Stimulated activated CD4-positive, alpha-beta T cell treated with anti-CD3 and anti-CD28 coated beads, Interleukin-1b, Interleukin-23, amount 100 ng/mL, for 1 hour (primary cell): ENCODE measurements at places on chromosomes 5 and 9.

DNA sequence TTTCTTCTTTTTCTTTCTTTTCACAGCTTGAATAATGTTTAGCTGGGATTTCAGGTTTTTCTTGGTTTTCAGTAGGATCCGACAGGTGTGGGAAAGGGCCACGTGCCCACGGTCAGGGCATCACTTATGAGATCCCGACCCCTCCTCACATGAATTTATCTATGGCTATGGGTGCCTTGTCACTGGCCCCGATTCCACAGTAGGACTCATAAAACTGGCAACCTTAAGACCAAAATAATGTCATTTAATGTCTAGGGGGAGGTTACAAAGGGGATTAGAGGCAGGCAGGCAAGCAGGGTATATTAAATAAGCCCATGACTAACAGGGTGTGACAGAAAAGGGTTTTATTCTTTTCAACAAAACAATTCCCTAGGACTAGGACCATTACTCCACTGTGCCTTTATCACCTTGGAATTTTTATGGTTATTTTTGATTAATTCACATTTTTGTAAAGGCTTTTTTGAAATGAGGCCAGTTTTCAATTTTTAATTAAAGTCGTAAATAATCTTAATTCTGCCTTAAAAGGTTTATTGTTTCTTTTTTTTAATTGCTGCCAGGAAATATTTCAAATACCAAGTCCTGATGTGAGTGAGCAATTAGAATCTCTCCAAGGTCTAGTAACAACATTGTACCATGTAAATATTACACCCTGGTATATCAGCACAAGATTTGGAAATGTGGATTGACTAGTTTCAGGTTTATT, 370.4 kb downstream of the GLIS3 start:
- DNase-seq: no peak

DNA sequence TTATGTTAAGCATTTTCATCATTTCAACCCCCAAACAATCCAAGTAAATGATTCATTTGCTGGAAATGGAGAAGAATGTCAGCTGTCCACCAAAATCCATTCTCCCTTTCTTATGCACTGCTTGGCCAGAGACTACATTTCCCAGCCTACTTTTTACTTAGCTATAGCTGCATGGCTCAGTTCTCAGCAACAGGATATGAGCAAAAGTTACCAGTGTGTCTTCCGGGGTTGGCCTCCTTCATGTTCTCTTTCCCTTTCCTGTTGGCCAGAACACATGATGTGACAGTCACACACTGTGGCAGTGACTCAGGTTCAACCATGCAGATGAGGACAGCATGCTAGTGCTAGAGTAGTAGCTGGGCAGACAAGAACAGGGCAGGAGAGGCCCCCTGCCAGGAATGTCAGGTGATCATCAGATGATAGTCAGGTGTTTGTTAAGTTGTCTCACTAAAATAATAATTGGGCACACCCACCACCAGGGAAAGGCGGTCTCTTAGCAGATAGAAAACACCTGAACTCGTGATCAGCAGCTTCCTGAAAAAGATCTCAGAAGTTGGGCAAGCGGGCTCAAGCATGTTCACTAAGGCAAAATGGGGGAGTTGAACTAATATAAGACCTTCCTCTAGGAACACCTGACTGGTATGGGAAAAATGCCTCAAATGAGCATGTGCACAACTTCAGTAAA, 12.2 kb downstream of the GPR150 start:
- no peak for DNase-seq

GRCh38 chr5:58653521-58653920, 70.6 kb downstream of the RAB3C start:
- DNase-seq: no peak

- no peak for DNase-seq
These were observed 21.0 kb upstream of the SUSD3 start for GRCh38 chr9:93037476-93037971.

- DNase-seq: no peak
These were observed 18.3 kb upstream of the RNF180 start for GRCh38 chr5:64147379-64147778.

DNA sequence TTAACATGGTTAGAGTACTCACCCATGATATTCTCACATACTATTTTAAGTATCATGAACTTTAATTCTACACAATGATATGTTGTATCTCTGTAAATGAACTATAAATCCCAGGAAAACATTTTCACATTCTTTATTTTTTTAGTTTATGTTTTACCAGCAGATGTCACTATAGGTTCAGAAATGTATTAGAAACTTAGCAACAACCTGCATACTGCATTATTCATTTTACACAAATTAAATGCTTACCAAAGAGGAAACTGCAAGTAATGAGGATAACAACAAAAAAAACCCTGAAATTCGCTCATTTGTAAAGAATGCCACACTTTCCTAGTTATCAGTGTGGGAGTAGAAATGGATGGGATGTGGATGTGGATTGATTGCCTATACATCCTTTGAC, 217.5 kb upstream of the OTULINL start:
- DNase-seq: no peak

DNA sequence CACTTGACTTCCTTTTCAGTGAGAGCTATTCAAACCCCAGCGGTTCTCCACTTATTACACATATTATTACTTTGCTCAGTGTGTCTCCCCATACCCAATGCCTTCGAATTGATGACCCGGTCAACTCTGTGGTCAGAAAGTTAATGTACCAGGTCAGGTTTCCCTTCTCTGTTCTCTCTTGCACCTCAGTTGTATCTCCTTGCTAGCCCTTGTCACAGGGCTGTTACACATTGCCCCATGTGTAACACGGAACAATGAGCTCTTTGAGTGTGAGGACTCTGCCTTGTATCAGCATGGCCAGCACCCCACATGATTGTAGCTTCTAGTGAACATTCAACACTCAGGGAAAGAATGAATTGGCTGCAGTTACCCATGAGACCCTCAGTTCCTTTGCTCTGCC, 73.6 kb downstream of the DOCK2 start:
- no peak for DNase-seq

GRCh38 chr5:3858524-3858923, 262.9 kb downstream of the IRX1 start:
- no peak for DNase-seq

DNA sequence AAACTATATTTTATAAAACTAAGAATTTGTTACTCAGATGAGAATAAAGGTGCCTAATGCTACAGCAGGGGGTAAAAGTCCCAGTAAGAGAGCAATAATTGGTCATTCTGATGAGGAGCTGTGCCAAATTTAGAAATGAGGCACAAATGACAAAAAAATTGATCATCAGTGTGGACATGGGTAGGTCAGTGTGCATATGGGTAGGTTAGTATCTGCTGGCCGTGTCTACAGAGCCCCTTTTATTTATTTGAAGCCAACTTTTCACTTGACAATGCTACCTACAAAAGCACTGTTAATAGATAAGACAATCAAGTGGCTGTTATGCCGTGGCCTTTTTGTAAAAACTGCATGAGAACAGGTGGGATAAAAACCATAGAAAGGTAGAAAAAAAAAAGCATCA, 454.6 kb downstream of the RAB3C start:
- DNase-seq: no peak

- no peak for DNase-seq
These were observed 47.0 kb upstream of the CLK4 start for GRCh38 chr5:178673801-178674295.

GRCh38 chr5:4630031-4630430, 510.1 kb upstream of the ADAMTS16 start:
- DNase-seq: no peak

GRCh38 chr9:126957687-126958053, 43.1 kb downstream of the RALGPS1 start:
- no peak for DNase-seq

- no peak for DNase-seq
These were observed 23.3 kb upstream of the MEGF9 start for GRCh38 chr9:120737416-120738165.

- DNase-seq: no peak
These were observed 51.8 kb downstream of the ATG10 start for GRCh38 chr5:82023644-82024043.

DNA sequence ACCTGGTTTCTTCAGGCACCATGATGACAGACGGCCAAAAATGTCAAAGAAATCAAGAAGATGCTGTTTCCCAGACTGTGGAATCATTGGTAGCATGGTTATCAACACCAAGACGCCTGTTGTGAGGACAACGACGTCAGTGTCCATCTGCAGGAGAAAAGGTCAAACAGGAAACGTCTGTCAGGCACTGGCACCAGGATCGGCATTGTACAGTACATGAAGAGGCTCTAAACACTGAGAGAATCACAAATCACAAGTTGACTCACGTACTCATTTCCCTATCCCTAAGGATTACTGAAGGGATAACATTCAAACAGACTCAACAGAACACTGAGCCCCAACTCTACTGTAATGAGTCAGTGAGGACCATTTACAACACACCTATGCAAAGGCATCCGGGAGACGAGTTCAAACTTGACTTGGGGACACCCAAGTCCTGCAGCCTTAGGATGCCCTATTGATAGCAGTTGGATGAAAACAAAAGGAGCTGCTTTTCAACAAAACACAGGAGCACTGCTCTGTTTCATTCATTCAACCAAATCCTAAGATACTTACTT, 21.0 kb downstream of the TSC1 start:
- no peak for DNase-seq

DNA sequence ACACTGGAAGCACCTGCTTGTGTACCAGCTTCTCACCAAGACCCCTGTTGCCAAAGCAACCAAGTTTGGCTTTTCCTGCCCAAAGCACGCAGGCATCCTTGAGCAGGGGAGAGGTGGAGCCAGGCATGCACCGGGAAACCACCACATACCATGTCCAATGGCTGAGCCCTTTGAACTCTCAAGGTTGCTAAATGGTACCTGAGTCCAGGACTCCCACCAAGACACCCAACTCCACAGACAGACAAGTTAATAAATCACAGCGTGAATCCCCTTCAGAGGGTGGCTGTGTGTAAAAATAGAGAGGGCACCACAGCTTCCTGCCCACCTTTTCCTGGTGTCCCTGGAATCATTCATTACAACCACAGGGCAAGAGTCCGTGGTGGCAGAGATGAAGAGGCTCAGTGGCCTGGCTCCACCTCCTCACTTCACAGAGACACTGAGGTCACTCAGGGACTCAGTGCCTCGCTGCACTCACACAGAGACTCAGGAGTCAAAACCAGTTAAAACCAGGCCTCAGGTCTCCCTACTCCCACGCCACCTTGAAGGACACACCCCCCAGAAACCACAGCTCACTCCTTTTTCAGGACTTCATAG, 143.7 kb downstream of the C5orf15 start:
- no peak for DNase-seq

DNA sequence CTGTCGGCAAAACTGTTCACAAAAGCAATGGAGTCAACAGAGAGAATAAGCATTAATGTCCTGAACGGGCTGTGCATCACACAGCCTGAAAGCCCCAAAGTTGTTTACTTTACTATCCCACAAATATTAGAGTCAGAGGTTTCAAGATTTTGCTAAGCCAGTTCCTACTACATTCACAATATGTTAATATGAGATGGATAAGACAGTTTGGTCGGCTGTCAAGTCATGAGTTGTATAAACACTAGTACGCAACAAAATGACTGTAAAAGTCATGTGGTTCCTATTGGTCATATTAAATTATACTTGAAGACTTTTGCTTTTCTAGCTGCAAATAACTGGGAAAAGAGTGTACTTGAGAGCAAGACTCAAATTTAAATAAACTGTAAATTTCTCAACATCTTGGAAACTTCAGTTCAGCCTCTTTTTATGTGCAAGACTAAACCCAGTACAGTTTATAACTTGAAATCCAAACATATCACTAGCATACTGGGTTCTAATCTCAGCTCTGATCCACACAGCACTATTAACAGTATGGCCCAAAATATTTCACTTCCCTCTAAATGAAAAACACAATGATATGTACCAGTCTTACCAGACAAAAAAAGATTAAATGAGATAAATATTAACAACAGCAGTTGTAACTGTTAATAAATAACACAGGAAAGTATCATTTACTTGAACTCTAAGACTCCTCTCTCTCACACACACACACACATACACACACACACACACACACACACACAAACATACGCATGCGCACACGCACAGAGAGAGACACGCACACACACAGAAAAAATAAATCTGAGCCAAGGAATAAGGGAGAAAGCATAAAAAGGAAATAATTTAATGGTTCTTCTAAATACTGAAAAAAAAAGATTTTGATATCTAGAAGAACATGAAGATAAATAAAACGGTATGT, 33.1 kb downstream of the FANCC start:
- DNase-seq: no peak

GRCh38 chr5:65087154-65087553, 318.4 kb downstream of the CWC27 start:
- no peak for DNase-seq

GRCh38 chr9:27260789-27261516, 36.0 kb downstream of the EQTN start:
- DNase-seq: no peak

GRCh38 chr9:136978073-136978864, 965 bp downstream of the PTGDS start:
- DNase-seq: peak; percentile 47

DNA sequence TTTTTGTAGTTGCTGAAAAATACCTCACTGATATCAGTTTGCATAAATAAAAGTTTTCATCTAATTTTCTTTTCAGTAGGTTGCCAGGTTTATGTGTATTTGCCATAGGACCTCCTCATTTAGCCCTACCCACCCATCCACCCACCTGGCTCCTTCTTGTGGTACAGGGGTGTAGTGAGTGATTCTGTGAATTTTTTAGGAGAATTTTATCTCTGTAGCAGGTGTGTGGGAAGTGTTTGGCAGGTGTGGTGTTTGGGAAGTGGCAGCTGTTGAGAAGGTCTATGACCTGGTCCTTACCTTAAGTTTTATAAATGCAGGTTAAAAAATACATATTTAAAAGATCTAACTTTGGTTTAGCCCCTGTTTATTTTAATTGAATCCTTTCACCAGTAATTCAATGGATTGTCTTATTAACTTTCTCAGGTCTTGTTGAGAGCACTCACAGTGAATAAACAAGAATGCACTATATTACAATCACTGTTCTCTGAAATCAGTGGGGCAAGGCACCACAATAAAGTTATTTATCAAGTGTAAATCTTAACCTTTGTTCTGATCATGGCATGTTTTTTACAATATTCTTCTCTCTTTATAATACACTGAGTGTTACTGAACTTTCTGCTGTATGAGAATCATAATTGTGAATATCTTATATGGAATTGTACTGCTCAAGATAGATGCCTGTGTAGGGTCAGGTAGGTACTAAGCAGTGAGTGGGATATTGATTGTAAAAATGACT, 189.1 kb downstream of the WDR70 start:
- DNase-seq: no peak

DNA sequence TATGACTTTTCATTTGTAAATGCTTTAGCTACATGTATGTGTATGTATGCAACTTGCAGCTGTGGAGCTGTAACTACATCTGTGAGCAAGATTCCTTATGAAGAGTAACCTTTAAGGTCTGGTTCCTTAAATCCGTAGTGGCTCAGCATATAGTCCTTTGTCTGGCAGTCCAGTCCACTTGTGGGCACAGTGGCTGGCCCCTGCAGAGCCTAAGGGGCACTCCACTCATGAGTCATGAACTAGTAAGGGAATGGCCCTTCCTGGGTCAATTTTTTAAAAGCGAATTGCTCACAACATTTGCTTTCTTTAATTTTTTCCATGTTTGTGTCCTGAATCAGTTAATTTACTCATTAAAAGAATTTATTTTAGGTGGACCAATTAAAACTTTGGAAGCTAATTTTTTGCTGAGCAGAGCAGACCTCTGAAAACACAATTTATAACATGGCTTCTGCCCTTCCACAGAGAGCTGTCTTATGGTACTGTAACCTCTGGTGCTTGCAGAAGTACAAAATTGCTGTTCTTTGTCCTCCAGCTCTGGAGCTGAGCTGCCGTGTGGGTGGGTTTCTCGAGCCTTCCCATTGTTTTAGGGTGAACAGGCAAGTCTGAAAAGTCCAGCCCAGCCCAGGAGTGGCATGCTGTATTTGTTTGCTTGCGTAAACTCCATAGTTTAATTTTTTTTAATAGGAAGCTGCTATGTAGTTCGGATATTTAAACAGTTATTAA, 110.1 kb downstream of the MVB12B start:
- no peak for DNase-seq
